ENCODE measurements at places on chromosomes 11 and 22.

GRCh38 chr22:41902016-41902415 is 12.9 kb downstream of the SHISA8 start:
- DNase-seq: no peak

GRCh38 chr11:126426106-126426505 is 70.6 kb downstream of the ST3GAL4 start:
- no peak for DNase-seq

GRCh38 chr11:36657610-36658267 is 59.7 kb upstream of the RAG2 start:
- no peak for DNase-seq

GRCh38 chr11:117876341-117877119 is at the start of gene FXYD6:
FXYD6 (minus strand) TSS chr11:117876658; CDS start chr11:117842776, 33,882 bp downstream.
- no peak for DNase-seq

DNA sequence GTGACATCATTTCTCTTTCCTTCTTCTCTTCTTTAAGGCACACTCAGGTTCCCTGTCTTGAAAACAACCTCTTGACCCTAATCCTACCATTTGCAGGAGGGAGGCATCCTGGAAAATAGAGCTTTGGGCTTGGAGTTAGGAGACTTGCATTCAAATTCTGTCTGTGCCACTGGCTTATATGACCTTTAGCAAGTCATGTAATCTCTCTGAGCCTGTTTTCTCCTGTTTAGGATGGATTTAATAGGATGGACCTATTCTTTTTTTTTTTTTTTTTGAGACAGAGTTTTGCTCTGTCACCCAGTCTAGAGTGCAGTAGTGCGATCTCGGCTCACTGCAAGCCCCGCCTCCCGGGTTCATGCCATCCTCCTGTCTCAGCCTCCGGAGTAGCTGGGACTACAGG is 25.1 kb upstream of the CCDC134 start:
- DNase-seq: no peak

DNA sequence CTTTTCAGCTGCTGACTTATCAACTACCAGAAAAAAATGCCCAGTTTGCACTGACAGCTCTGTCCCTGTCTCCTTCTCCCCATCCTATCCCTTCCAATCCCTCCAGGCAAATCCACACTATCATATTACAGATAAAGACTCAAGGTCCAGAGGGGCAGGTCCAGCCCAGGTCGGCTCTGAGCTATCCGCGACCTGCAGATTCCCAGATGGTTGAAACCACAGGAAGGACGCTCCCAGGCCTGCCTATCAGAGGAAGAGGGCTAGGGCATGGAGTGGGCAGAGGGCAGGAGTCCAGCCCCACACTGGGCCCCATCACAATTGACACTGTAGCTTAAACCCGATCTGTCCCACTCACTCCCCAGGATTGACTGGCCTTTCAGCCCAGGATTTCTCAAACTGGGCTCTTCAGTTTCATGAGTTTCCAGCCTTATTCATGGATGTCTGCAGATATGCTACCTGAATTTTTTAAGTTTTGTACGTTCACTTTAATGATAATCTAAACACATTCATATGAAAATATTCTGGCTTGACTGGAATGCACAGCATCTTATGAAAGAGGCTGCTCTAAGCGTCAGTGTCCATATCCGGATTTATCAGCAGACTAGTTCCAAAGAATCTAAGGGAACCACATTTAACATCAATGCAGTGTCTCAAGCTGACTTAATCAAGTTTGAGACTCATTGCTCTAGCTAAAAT is 16.4 kb upstream of the FCHSD2 start:
- no peak for DNase-seq

Data from SIG-M5 (cell line).